HTR-8/SVneo (cell line): ENCODE measurements at places on chromosomes 13 and 19.

DNA sequence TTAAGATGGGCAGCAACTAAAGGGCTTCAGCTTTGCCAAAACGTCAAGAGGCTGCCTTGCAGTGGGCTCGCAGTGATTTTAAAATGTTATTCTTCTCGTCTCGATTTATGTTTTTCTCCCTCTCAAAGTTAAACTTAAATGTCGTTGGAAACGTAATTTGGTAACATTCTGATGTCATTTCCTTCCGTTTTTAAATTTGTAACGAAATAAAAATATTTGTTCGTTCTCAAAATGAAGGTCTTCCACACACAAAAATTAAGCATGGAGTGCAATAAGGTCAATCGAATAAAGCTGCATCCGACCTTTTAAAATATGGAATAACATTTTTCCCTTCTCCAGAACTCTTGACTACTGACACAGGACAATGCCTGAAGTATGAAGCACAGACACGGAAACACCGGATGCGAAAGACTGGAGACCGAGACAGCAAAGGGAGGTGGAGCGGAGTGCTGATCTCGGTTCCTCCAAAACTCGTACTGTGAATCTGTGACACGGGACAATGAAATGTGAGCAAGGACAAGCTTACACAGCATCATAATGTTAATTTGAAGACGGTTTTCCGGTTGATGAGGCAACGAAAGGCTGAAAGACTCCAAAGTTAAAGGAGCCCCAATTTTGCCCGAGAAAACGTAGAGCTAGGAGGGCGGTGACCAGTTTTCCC, 850 bp downstream of the MTMR6 start:
- DNase-seq: no peak

GRCh38 chr13:46643165-46643777, 90.3 kb downstream of the LRCH1 start:
- DNase-seq: no peak

GRCh38 chr13:73242515-73243015, 183.8 kb downstream of the KLF5 start:
- no peak for DNase-seq

GRCh38 chr19:15673176-15673654, 328 bp downstream of the CYP4F12 start:
- DNase-seq: no peak

GRCh38 chr19:33194532-33194885, 379 bp downstream of the LRP3 start:
- DNase-seq: no peak

- no peak for DNase-seq
Observed at GRCh38 chr19:33171916-33172359, 22.2 kb upstream of the LRP3 start.

DNA sequence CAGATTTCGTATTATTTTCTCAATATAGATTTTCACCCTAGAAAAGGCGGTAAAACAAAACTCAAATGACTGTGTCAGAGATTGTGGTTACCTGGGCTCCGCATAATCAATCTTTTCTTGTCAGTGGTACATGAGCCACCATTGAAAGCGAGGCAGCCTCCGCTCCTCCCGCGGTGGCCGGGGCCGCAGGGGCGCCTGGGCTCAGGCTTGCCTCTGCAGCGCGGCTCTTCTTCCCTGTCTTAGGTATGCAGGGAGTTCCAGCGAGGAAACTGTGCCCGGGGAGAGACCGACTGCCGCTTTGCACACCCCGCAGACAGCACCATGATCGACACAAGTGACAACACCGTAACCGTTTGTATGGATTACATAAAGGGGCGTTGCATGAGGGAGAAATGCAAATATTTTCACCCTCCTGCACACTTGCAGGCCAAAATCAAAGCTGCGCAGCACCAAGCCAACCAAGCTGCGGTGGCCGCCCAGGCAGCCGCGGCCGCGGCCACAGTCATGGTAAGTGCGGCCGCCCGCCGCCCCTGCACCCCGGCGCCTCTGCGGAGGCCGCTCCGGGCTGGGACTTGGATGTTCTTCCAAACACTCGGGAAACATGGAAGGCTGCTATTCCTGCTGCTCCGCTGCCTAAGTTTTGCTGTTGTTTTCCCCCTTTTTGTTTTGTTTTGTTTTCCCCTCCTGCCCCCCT, 87.3 kb upstream of the RAP2A start:
- no peak for DNase-seq

- DNase-seq: no peak
Observed at GRCh38 chr19:5536337-5536894, 31.3 kb downstream of the TINCR start.

DNA sequence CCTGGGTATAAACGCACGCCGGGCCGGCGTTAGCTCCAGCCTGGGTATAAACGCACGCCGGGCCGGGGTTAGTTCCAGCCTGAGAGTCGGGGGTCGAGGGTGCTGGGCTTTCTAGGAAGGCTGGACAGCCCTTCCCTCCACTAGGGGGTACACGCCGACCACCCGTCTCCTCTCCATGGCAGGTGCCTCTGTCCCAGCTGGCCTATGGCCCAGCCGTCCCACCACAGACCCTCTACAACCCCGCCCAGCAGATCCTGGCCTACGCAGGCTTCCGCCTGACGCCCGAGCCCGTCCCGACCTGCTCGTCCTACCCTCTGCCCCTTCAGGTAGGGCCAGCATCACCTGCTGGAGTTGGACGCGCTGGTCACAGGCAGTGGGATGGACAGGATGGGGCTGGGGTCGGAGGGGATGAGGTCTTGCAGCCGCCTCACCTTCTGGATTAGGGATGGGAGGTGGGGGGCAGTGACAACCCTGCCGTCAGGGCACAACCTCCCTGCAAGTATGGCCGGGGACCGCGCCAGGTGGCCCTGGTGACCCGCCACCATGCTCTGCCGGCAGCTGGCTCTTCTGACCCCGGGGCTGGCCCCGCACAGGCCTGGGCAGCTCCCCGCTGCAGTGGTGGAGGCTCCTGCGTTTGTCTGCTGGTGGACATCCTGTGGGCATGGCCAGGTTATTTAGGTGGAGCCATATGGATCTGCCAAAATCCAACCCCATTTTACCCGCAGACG, 45.8 kb downstream of the TMEM255B start:
- DNase-seq: no peak

DNA sequence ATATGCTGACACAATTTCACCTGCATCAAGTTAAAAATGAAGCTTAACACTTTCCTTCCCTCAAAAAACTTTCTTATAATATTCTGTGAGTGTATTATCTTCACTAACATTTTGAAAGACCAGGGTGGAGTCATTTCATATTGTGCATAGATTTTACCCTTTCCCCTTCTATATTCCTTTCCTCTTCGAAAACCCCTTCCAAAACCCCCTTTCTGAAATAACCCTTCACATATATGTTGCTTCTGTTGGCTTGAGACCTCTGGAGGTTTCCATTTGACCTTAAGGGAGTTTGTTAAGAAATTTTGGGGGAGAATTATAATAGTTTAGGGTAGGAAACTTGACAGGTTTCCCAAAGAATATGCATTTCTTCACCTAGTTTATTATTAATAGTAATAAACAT, 489.6 kb upstream of the MIR17HG start:
- DNase-seq: no peak

- DNase-seq: no peak
Observed at GRCh38 chr13:99866781-99867180, 104.8 kb downstream of the ZIC5 start.

DNA sequence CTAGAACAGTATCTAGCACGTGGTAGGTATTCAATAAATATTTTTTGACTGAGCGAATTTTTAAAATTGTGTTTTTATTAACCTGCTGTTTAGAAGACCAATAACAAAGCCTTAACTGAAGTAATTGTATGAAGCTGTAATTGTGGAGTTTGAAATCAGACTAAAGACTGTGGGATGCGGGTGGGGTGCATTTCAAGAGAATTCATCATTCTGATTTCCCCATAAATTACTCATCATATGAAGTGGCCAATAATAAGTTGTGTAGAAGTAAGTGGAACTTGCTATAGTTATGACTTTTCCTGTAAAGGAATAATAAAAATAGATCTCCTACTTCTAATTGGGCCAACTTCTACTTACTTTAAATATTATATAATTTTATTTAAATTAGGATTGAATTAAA, 449.3 kb downstream of the PCDH9 start:
- DNase-seq: no peak

DNA sequence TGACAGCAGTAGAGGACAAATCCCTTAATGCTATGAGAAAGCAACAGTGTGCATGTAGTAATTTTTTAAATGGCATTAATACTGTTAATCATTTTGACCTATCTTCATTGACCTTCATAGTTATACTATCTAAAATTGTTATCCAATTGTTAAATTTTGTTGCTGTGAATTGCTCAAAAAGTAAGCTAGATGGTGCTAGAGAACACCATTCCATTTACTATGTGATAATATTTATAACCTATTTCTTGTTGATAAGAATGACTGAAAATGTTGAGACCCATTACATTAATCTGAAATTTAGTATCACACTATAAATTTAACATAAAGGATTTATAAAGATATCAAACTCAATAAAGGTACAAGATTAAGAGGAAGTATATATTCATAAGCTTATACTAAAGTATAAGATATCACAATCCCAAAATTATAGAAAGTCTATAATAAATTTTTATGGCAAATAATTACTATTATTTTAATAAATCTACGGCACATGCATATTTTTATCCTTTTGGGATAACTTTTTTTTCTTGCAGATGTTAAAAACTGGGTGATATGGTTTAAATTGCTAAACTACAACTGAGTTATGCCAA, 1573.3 kb downstream of the PCDH9 start:
- no peak for DNase-seq

DNA sequence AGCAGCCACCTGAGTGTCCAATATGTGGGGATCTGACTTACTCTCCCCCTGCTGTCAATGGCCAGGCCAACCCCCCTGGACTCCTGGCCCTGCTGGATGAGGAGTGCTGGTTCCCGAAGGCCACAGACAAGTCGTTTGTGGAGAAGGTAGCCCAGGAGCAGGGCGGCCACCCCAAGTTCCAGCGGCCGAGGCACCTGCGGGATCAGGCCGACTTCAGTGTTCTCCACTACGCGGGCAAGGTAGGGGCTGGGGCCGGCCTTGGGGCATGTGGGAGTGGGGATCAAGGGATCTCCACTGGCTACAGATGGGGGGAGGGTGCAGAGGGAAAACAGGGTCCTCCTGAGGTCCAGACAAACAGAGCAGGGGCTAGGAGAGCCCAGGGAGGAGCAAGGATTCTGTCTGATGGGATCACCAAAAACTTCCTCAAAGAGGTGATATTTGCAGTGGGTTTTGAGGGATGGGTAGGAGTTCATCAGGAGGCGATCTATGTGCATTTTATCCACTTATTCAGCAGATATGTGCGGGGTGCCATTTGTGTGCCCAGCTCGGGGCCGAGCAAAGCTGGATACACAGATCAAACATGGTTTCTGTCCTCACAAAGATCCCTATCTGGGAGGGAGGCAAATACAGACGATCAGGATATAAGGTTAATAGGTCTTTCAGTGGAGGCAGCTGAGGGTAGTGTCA, 47.2 kb downstream of the MYH14 start:
- DNase-seq: no peak

DNA sequence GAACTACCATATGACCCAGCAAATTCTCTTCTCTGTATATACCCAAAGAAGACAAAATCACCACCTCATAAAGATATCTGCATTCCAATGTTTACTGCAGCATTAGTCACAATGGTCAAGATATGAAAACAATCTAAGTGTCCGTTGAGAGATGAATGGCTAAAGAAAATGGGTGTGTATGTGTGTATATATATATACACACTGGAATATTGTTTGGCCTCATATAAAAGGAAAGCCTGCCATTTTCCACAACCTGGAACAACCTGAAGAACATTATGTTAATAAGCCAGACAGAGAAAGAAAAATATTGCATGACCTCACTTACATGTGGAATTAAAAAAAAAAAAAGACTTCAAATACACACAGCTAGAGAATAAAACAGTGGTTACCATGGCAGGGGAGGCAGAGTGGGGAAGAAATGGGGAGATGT, 29.5 kb upstream of the RBM26 start:
- DNase-seq: no peak

DNA sequence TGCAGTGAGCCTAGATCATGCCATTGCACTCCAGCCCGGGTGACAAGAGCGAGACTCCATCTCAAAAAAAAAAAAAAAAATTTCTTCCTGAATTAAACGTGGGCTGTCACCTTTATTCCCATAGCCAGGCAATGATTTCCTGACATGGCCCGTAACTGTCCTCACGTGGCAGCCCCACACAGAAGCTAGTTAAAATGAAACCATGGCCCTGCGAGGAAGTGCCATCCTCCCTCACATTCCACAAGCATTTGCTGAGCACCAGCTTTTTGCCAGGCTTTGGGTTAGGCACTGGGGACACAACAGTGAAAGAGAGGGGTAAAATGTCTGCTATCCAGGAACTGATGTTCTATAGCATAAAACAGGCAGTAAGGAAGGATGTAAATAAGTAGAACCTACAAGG, 13.2 kb upstream of the FBXO27 start:
- no peak for DNase-seq

DNA sequence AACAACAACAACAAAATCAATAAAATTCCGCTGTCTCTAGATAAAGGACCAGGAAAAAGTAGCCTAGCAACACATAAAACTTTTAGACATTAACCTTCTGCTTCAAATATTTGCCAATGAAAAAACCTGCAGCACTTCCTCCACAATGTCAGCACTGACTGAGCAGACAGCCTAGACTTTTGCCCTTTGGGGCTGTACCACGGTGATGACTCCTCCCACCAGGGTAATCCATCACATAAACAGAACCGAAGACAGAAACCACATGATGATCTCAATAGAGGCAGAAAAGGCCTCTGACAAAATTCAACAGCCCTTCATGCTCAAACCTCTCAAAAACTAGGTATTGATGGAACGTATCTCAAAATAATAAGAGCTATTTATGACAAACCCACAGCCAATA, 30.2 kb upstream of the TRPC4 start:
- DNase-seq: no peak

DNA sequence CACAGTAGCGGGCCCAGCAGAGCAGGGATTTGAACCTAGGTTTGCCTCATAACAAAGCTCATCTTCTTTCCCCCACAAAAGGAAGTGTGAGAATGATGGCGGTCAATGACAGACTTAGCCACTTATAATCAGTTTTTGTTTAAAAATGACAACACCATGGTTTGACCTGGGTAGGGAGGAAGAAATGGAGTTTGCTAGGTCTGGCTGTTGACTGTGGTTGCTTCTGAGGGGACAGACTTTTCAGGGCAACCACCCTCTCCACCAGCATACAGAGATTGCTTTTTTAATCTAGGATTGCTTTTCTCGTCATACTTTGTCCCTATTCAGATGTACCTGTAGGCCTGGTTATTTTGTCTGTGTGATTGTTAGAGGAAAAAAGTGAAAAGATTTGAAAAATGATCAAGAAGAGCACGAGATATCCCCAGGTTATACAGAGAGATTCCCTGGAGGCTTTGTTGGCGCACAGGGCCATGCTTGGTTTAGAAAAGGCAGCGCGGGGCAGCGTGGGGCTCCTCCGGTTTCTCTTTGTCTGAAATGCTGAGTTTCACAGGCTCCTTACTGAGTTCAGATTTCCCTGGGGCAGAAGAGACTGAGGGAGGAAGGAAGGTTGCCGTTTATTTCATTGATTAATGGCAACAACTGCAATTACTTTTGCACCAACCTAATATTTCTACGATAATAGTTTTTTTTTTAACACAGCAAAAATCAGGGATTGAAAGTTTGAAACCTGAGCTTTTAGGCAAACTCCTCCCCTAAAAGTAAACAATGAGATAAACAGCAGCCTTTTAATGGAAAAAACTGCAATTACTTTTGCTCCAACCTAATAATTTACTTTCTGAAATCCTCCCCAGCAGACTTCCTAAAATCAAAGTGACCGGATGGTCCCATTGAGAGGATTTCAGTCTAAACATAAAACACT, 97.0 kb upstream of the RNF113B start:
- DNase-seq: no peak
